ENCODE measurements at places on chromosomes 3 and 15.

- no peak for DNase-seq
Measured at GRCh38 chr3:33900809-33901505, 102.5 kb downstream of the PDCD6IP start.

- DNase-seq, result no peak
Measured at GRCh38 chr3:61451841-61452240, 109.5 kb upstream of the PTPRG start.

GRCh38 chr3:50632450-50632849, 15.5 kb downstream of the MAPKAPK3 start:
- no peak for DNase-seq

DNA sequence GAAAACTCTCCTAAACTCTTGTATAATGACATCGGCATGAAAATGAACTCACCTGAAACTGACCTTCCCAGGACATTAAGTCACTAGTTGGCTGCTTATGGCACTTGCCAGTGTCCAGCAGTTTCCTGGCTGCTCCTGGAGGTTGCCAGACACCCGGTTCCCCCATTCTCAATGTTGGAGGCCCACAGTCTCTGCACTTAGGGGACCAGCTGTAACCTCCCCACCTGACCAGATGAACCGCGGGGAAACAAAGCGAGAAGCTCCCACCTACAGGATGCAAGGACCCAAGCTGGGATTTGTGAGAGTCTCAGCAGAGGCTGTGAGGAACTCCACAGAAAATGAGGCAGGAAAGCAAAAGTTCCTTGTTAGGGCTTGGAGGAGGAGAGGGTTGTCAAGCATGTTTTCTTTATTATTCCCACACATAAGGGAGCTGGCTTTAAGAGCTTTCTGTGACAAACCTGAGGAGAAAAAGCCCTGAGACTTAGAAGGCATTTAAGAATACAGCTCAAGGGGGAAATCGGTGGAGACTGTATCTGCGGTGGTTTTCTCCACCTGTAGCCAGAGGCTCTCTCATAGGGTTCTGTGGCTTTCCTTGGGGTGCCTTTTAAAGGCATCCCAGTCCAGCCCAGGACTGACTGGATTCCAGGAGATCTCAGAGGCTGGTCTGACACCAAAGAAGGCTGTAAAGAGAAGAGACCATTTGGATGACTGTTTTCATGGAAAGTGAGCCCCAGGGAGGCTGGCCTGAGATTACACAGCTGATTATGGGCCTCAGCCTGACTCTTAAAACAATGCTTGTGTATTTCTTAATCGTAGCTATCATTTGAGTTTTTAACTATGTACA, 4.6 kb downstream of the TPM1 start:
- DNase-seq, result no peak

DNA sequence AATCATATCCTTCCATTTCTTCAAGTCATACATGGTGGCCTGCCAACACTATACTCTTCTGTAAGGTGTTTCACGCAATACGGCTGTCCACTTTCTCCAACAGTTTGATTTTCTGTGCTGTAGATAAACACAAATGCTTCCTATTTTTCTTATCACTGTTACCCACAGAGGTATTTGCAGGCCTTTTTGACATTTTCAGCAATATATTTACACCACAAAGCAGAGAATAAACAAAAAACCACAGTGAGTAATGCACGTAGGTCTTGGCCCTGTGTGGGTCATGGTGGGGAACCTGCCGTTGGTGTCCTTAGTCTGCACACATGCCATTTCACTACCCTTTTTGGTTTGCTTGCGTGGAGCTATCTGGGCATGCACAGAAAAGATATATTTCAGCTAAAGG, 59.5 kb downstream of the LRRC28 start:
- DNase-seq, result no peak

GRCh38 chr15:66894363-66894762, 171.0 kb upstream of the SMAD3 start:
- no peak for DNase-seq

DNA sequence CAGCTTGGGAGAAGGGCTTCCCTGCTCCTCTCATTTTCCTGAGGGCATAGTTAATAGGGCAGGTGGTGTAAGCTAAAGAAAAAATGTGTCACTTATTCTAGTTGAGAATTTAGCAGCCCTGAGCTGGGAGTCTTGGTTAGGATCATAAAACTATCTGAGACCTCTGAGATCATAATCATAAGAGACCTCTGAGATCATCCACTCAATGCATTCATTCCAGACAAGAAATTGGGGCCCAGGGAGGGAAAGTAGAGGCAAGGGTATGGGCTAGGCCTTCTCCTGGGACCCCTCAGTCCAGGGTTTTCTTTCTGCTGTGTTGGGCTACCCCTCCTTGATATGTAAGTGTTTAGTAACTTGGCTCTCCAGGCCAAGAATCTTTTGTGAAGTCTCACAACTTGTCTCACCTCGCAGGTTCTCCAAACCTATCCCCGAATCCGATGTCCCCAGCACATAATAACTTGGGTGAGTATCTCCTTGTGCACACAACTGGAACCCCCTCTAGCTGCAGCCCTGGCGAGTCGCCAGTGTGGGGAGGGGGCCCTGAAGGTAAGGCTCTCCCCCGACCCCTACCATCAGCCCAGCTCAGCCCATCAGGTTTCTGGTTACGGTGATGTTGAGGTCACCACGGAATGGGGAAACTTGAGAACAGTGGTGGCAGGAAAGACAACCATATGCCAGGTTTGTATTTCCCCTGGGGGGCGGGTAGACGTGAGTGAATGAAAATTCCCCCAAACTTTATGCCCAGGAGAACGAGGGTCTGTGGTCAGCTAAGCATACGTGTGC, 84.1 kb downstream of the AAGAB start:
- no peak for DNase-seq

DNA sequence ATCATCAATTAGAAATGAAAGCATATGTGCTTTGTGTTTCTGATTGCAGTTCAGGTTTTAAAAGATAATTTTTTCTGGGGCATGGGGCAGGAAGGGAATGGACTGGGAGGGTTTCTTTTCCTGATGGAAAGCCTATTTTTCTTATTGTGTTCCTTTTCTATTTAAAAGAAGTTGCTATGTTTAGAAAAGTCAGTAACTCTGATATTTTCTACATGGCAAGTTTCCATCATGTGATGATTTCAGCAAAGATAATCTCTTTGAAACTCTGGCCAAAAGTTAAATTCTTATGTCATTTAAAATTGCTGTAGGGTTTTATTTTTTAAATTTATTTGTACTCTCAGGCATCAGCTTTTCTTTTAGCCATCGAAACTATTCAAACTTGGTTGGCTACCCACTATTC, 601.2 kb downstream of the FOXP1 start:
- DNase-seq, result no peak

DNA sequence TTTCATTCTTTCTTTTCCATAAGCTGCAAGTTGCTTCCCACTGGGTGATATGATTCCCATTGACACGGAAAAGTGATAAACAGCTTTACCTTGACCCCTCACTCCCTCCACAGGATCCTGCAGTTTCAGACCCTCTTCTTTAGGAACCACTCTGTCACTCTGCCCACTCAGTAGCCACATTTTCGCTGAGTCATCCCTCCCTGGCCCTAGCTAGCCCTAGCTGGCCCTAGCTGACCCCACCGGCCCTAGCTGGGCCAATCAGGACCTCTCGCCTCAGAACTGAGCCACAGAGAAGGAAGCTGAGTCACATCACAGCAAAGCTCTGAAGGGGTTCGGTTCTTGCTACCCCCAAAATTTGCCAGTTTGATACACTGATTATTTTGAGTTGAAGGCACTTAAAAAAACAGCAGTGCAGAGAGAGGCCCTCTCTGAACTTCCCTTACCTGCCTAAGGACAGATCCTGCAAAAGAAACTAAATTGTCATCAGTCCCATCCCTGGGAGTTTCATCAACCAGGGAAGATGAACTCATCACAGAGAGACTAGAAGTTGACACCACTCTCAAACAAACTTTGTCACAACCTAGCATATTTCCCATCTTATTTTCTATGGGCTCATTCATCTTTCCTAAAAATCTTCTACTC, 233.5 kb upstream of the PROK2 start:
- DNase-seq, result no peak

DNA sequence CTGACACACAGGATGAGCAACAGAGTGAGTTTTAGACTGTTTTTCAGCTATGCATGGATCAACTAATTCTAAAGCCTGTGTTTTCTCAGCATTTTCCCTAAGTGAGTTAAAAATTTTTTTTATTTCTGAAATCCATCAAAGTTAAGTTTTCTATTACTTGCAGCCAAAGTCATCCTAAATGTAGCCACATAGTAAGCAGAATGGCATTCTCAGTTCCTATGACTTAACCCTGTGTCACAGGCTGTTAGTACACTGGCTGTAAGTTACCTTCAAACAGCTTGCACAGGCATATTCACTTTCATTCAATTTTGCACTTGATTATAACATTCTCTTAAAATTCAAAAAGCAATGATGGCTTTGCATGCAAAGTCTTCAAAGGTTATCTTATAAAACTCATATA, 368.2 kb downstream of the OCA2 start:
- no peak for DNase-seq

GRCh38 chr3:194200422-194201081, 64.6 kb downstream of the HES1 start:
- no peak for DNase-seq

DNA sequence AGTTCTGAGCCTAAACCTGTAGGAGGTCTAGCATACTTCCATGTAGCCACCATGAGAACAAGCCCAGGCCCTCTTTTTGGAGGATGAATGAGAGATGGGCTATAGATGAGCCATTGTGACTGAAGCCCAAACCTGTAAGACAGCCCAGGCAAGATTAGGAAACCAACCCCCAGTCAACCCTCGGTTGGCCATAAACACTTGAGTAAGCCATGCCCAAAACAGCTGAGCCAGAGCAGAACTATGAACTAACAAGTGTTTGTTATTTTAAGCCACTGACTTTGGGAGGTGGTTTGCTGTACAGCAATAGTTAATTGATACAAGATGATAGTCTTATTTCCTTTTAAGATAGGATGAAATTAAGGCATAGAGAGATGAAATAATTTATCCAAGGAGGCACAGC, 12.4 kb upstream of the CPNE4 start:
- no peak for DNase-seq

DNA sequence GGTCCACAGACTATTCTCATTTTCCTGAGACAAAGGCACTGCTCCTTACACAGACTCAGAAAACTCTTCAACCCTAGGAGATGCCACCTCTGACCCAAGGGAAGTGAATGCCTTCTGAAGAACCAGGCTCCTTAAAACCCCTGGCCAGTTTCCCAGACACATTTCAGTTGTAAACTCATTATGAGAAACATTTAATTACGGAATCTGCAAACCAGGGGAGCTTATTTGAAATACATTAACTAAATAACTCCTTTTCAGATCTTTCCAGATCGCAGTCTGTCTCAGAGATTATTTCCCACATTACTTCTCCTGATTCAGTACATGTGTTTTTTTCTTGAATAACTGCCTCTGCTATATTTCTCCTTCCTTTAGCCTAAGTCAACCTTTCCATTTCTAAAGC, 17.6 kb downstream of the MYO5A start:
- DNase-seq, result no peak

- no peak for DNase-seq
Measured at GRCh38 chr3:160773722-160774121, 17.7 kb downstream of the PPM1L start.

DNA sequence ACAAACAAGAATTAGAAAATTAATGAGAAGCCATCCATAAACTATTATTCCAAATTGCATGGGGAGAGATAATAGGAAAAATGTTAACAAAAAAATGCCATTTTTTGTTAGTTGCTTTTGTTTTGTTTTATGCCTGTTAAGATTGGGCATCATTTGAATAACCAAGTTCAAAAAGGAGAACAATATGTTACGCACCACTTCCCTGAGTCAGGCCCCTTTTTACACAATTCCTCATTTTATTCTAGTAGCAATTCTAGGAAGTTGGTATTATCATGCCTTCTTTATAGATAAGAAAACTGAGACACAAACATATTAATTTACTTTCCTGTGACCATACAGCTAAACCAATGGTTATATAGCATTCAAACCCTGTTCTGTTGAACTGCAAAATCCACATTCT, 736.9 kb upstream of the CCDC54 start:
- no peak for DNase-seq

- no peak for DNase-seq
Measured at GRCh38 chr3:160921020-160921635, 165.1 kb downstream of the PPM1L start.

- no peak for DNase-seq
Measured at GRCh38 chr15:80480909-80481308, 76.7 kb downstream of the ARNT2 start.

DNA sequence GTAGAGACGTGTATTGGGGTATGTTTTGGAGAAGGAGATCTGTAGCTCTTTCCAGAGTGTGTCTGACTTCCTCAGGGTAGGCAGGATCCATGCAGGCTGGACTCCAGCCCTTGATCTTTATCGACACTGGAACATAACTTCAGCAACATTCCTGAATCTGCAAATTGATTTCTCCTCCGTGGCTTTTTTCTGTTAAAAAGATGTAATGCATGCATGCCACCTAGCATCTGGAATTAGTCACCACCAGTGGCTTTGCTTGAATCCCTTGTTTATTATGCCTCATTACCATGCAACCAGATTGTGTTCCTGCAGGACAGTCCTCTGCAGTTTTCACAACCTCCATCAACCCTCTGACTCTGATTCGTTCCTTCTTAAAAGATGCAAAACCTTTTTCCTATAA, 86.1 kb downstream of the CCNL1 start:
- no peak for DNase-seq

Data from CD4-positive, alpha-beta T cell treated with Interleukin-17A for 1 hour (primary cell).